ENCODE measurements at places on chromosomes 7 and 10.

- DNase-seq: no peak
Observed at GRCh38 chr10:105803206-105803605, 1162.1 kb downstream of the SORCS3 start.

GRCh38 chr10:125631806-125632205, 51.2 kb downstream of the TEX36 start:
- no peak for DNase-seq

DNA sequence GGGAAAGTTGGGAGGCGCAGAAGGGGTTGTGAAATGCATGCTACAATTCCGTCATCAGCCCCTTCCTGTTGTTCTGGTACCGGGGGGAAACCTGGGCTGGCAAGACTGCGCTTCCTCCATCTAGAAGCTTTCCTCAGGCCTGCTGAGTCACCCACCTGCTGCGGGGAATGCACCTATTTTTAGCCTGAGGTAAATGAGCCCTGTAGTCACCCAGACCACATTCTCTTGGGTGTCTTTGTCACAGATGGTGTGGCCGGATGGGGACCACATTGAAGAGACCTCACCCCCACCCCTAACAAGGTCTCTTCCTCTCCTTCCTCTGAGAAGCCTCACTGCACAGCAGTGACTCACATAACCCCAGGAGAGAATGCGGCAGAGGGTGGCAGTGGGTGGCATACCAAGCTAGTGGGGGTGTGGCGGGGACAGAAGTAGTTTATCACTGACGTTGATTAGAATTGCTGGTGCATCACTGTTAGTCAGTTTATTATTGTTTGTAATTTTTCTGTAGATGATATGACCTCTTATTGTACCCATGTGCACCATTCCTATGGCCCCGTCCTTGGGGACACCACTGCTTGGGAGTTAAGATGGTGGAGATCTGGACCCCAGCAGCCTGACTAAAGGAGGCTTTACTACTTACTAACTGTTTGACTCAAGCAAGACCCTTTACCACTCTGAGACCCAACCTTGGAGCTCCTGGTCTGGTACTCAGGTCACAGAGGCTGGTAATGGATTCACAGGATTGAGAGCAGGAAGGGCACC, 83.0 kb upstream of the DUSP5 start:
- peak; percentile 72 for DNase-seq

DNA sequence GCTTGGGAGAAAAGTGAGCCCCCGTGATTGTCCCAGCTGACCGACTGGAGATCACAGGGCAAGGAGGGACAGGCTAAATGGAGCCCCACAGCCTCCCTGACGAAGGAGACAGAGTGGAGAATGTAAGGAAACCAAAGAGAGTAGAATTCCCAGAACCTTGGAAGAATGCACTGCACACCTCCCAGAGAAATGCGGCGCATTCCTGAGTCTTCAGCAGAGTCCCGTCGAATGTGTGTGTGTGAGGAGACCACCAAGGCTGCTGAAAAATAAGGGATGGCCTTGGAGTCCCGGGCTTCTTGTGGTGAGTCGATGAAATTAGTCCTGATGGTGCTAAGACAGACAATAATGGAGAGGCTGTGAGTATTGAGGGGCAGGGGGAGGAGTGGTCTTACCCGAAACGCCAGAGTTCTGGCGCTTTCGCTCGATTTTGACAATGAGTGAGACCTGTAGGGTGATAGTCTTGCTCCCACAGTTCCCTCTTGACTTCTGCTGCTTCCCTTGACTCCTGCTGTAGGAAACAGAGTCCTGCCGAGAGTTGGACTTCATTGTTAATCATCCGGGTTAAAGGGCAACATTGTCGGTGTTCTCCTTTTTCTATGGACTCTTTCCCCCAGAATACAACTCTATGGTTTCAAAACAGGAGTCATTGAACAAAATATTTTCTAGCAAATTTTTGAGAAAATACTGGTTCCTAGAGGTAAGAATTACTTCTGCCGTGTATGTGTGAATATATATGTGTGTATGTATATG, 103.2 kb downstream of the CNNM2 start:
- no peak for DNase-seq

- DNase-seq: no peak
Observed at GRCh38 chr7:43639858-43640491, 57.1 kb downstream of the STK17A start.

DNA sequence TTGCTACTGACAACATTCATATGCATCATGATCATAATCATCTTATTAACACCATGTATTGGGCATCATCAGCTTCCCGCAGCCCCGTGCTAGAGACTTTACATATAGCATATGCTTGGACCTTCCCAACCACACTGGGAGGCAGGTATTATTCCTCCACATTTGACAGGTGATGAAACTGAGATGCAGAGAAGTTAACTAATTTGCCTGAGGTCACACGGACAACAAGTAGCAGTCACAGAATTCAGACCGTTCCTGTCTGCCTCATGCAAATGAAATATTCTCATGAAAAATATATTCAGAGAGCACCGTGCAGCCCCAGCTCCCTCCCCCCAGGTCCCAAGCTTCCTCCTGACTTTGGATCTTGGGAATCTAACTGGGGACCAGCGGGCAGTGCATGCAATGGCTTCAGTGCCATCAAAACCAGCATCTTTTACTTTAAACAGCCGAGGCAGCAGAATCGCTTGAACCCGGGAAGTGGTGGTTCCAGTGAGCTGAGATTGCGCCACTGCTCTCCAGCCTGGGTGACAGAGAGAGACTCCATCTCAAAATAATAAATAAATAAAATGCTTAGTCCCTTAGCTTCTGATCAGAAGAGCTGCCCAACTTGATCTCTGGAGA, 112.2 kb upstream of the GPR26 start:
- DNase-seq: no peak

DNA sequence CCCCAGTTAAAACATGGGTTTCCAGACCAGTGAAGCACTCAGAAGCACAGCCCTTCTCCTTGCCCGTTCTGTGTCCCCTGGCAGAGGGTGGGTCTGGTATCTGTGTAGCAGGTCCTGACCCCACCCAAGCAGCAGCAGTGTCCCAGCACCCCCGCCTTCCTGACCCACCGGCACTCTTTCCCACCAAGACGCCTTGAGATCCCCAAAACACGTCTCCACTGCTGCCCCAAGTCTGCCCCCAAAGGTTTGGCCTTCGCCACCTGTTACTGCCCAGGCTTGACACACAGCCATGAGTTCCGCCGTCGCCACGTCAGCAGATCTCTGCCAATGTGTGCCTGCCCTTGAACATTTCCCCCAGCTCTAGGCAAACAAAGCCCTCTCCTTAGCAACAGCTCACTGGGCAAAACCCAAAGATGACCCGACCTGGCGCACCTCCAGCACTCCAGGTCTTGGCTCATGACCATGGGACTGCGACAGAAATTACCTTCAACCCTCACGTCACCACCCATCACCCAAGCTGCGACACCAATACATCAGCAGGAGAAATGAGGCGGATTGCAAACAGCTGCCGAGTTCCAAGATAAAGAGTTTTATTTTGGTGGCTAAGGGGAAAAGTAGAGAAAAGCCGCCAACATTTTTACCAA, 75.6 kb downstream of the CTBP2 start:
- DNase-seq: no peak

DNA sequence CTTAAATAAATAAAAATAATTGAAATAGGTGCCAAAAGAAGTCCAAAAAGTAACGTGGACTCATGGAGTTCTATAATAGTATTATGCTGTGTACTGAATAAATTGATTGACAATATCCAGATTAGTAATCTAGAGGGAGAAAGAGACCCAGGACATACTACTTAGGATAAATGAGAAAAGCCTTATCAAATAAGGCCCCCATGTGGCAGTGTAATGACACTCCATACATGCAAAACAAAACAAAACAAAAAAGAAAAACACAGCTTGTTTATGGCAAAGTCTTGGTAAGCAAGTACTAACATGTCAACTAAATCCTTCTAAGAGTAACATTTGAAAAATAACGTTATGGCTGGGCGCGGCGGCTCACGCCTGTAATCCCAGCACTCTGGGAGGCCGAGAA, 3.6 kb upstream of the RUNDC3B start:
- no peak for DNase-seq

DNA sequence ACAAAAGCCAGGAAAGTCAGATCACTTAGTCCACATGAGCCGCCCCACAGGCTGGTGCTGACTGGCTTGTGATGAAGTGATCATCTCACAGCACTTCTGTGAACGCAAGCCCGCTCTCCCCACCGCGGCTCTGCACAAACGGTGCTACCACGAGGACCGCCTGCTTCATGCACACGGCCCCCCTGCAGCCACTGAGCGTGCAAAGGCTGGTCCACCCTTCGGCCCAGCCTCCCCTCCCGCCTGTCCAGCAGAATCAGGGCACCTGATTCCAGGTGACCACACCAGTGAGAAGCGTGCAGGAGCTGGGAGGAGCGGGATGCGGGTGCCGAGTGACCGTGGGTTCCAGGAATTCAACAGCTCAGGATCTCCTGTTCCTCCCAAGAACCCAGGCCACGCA, 32.2 kb downstream of the MAD1L1 start:
- no peak for DNase-seq

DNA sequence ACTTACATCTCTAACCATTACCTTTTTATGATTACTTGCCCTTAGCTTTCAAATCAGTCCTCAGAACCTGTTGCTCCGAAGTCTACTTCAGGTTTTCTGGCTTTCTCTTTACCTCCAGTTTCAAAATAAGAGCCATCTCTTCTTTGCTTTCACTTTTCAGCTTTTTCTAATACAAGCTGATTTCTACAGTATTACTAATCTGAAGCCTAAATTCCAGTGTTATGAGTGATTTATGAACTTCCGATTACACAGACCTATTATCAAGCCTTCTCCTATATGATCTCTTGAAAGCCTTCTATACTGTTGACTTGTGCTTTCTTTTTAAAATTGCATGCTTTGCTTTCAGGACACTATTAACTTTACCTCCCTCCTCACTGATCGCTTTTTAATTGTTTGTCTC, 1307.8 kb upstream of the CELF2 start:
- no peak for DNase-seq

GRCh38 chr7:142485617-142486226, 227.9 kb upstream of the PRSS58 start:
- DNase-seq: no peak

DNA sequence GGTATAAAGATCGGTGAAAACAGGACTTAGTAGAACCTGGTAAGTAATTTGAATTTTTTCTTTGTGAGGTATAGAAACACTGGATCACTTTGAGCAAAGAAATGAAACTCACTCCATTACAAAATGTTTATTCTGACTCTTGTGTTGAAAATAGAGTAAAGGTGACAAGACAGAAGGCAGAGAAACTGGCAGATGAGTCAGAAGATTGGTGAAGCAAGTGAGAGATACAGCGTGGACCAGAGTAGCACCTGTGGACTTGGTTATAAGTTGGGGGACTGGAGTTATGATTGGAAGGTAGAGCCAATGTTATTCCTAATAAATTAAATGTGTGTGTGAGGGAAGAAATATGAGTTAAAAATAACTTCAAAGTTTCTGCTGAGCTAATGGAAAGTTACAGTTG, 620.9 kb downstream of the ZWINT start:
- no peak for DNase-seq

DNA sequence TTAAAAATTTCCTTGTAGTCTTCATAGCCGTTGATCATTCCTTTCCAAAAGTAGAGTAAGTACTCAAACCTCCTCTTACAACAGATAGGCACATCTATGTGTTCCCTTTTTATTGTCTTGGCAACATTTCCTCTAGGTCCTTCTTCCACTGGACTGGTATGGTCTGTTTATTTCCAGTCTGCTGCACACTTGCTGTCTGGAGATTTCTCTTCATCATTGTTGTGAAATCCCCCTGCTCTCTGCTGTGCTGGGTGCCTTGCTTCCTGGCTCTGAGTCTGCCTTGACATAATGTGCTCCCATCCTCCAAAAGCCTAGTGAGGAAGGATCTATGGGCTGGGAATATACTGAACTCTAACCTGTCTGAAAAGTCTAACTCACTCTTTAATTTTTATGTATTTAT, 545.3 kb upstream of the VSTM2A start:
- DNase-seq: no peak

GRCh38 chr10:86644152-86644793, 10.1 kb upstream of the OPN4 start:
- no peak for DNase-seq
